Stimulated activated CD8-positive, alpha-beta memory T cell treated with anti-CD3 and anti-CD28 coated beads, Interleukin-15, amount 100 ng/mL, for 4 hours (primary cell): ENCODE measurements at places on chromosomes 2 and 18.

GRCh38 chr2:188399159-188399558 is 107.5 kb downstream of the GULP1 start:
- DNase-seq: no peak

- DNase-seq: no peak
Measured at GRCh38 chr18:55781481-55781957, 193.5 kb upstream of the TCF4 start.

DNA sequence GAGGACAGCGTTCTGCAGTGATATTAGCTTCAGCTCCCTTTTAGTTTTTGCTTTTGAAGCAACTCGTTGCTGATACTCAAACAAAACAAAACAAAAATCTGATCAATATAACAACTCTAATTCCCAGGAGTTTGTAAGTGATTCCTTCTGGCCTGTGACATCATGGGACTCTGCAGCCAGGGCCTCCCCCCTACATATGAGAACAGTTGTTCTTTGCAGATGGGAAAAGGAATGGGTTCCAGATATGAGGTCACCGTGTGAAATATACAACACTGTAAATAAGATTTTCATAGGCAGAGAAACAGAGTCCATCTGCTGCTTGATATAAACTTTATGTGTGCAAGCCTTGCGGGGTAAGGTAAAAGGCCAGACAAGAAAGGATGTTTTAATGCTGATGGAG is 56.7 kb downstream of the DIS3L2 start:
- no peak for DNase-seq

- no peak for DNase-seq
Measured at GRCh38 chr2:238875471-238876231, 27.8 kb downstream of the TWIST2 start.

GRCh38 chr2:44524347-44524926 is 162.7 kb downstream of the CAMKMT start:
- DNase-seq: no peak

GRCh38 chr2:30756051-30756719 is 51.1 kb downstream of the CAPN13 start:
- DNase-seq: no peak

DNA sequence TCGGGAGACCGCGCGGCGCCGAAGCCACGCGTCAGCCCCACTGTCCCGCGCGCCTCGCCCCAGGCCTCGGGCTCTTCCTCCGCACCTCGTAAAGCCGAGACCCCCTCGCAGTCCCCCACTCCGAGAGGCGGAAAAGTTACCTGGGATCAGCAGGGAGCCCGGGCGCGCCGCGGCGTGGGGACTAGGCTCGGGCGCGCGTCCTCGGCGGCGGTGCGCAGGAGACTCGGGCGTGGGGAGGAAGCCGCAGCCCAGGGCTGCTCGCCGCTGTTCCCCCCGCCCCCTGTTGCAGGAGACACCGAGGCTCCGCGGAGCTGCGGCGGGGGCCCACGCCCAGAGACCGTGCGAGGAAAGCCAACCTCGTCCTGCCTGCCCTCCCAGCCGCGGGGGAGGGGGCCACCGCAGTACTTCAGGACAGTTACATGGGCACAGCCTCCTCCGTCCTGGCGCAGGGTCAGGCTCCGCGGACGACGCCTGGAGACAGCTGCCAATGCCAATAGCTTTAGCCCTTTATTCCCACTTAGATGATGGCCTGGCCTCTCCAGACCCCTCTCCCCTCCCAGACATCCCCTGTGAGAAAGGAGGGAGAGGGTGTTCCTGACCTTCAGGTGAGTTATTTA is at the start of gene EPB41L3:
TSS of gene EPB41L3 (minus strand) at position 225 of the 617 bp plus-strand sequence. CDS start 54,814 bp downstream, outside the sequence.
- DNase-seq: no peak

DNA sequence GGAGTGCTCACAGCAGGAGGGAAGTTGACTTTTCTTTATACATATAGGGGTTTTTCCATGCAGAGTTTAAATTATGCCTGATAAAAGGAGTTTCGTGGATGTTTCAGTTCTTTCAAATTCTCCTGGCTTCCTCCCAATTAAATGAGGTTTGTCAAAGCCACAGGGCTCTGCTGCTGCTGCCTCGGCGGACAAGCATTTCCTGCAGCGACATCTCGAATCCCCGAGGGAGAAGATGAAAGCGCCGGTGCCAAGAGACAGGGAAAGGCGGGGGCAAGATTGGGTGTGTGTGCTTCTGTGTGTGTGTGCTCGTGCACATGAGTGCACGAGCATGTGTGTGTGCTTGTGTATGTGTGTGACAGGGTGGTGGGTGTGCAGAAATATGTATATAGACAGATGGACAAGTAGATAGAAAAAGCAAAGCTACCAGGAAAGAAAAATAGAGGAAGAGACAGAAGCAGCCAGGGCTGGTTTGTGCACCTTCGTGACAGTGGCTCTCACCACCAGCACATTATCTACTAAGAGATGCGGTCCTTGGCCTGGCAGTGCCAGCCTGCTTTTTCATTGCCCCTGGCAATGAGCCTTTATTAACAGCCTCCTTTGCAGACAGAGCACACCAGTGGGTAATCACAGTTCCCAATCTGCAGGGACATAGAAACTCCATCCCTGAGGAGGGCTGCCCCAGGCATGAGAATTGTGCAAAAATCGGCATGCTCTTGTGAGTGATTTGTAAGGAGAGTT is 76.2 kb downstream of the CDK15 start:
- no peak for DNase-seq

GRCh38 chr2:119704670-119705120 is 25.7 kb downstream of the TMEM177 start:
- no peak for DNase-seq

GRCh38 chr18:31513189-31513935 is 15.4 kb downstream of the DSG2 start:
- no peak for DNase-seq

- no peak for DNase-seq
Measured at GRCh38 chr2:70143314-70144150, 47.3 kb downstream of the C2orf42 start.

DNA sequence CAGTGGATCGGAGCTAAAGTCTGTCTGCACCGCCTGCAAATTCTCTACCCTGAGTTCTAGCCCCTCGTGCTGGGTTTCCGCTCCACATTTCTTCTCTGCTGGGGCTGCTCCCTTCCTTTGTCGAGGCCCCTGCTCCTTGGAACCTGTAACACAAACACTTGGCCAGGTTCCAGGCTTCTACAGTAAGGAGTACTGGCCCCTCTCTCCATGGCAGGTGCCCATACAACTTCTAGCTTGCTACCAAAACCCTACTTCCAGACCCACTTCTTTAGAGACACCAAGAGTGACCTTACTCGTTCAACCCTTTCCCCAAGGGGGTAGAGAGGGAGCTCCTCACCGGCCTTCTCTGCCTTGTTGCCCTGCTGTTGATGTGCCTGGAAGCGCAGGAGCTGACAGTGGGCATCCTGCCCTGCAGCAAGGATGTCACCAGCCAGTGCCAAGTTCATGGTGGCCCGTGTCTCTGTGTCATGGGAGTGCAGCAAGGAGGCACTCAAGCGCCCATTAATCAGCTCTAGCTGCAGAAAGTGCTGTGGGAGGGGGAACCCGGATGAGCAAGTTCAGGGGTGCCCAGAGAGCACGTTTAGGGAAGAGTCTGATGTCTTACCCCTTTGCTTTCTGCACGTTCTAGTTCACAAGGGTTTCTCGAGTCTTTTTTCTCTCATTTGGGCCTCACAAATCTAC is 1.1 kb downstream of the PREB start:
- no peak for DNase-seq

GRCh38 chr2:149727927-149728326 is 140.4 kb upstream of the MMADHC start:
- DNase-seq: no peak

- DNase-seq: no peak
Measured at GRCh38 chr2:10073706-10074105, 6.5 kb downstream of the CYS1 start.

GRCh38 chr2:176879426-176879995 is 333.1 kb upstream of the HNRNPA3 start:
- DNase-seq: no peak

GRCh38 chr2:228871012-228871411 is 400.1 kb downstream of the PID1 start:
- DNase-seq: no peak

DNA sequence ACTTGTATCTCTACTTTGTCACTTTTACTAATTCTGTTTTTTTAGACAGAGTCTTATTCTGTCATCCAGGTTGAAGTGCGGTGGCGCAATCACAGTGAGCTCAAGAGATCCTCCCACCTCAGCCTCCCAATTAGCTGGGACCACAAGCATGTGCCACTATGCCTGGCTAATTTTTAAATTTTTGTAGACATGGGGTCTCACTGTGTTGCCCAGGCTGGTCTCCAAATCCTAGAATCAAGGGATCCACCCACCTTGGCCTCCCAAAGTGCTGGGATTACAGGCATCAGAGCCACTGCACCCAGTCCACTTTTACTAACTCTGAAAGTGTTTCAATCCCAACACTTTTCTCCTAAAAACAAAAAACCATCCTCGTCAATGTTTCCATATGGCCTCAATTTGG is 94.9 kb downstream of the MALT1 start:
- DNase-seq: no peak

- DNase-seq: no peak
Measured at GRCh38 chr18:35324926-35325655, 19.1 kb downstream of the ZNF24 start.
